ENCODE measurements at places on chromosomes 12 and 14.

GRCh38 chr14:31027847-31028246, 1.7 kb upstream of the STRN3 start:
- no peak for DNase-seq

GRCh38 chr12:38158428-38159091, 158.0 kb upstream of the ALG10B start:
- no peak for DNase-seq

GRCh38 chr14:90656973-90657372, 159.3 kb downstream of the TTC7B start:
- DNase-seq = no peak

DNA sequence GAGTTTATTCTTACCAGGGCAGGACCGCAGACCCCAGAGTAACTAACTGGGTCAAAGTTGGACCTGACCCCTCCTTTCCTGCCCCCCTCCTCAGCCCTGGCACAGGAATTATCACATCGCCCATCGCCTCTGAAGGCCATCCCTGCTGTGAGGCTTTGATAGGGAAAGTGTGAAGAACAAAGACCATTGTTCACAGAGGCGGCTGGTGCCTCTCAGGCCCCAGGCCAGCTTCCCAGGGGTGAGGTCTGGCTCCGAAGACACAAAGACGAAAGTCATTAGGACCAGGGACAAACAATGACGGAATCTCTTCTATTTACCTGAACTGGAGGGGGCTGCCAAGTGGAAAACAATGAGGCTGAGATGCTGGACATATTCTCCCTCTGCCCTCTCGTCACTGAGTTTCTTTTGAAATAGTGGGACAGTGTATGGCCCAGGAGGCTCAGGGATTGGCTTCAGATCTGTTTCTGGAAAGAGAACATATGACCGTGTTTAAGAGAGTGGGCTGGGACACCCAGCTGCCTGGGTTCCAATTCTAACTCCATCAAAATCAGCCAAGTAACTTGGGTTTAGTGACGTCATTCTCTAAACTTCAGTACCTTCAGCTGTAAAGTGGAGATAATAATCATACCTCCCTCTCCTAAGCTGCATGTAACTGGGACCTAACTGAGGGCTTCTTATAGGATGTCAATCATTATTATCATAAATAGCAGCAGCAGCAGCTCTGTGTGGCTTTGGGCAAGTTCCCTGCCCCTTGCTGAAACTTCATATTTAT, 769.4 kb downstream of the MED13L start:
- no peak for DNase-seq

- DNase-seq = no peak
Observed at GRCh38 chr14:37668646-37669045, 73.2 kb downstream of the TTC6 start.

DNA sequence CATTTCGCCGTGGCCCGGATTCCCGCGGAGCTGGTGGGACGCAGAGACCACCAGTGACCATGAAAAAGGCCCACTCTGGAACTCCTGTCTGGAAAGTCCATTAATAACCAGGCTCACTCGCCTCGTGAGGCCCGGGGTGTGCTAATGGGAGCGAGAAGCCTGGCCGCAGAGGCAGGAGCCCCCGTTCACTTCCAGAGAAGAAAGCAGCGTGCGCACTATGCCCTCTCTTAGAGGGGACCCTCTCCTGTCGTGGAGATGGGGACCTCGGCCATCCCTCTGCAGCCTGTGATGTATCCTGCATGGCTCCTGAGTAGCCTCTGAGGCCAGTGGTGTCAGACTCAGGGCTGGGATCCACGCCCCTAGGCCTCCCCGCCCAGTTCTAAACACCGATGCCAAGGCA, 134.1 kb upstream of the VRK1 start:
- DNase-seq = no peak

DNA sequence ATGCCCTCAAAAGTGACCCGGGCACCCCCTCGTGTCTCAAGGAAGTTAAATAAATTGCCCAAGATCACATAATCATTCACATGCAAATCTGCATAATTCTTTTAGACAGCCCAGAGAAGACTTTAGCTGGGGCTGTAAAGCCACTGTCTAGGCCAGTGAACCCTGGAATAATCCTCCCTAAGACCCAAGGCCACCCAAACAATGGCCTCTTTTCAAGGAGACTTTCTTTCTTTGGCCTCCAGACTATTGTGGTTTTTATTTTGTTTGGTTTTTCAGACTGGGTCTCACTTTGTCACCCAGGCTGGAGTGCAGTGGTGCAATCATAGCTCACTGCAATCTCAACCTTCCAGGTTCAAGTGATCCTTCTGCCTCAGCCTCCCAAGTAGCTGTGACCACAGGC, 10.6 kb downstream of the SVOP start:
- no peak for DNase-seq

GRCh38 chr14:29741909-29742401, 185.7 kb downstream of the PRKD1 start:
- DNase-seq = no peak

DNA sequence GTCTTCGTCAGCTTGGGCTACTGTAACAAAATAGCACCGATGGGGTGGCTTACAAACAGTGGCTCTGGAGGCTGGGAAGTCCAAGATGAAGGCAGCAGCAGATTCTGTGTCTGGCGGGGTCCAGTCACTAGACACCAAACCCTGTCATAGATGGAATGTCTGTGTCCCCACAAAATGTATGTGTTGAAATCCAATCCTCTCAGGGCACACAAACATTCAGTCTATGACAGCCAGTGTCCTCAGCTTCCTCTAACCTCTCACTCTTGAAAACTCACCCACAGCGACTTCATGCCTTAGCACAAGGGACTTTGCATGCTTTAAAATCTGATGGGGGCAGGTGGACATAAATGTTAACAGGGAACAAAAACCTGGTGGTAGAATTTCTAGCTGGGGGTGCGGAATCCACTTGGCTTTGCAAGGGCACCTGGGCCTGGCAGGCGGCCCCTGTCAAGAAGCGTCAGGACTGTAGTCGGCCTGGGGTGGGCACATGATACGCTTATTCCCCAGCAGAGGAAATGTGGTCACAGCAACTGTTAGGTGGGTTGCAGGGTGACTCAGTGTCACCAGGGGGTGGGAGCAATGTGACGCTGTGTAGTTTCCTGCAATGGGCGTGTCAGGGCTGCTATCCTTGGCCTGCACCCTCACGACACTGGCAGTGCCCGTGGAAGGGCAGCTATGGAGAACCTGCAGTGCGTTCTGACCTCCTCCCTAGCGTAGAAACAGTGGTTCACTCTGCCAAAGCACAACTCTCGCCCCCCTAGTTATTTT, 17.7 kb downstream of the RIN3 start:
- no peak for DNase-seq

GRCh38 chr14:102419276-102419675, 56.5 kb downstream of the TECPR2 start:
- DNase-seq = no peak

- DNase-seq = no peak
Observed at GRCh38 chr14:62655166-62655565, 390.1 kb downstream of the KCNH5 start.

GRCh38 chr14:32478050-32478449, 149.0 kb downstream of the AKAP6 start:
- DNase-seq = no peak

- no peak for DNase-seq
Observed at GRCh38 chr12:70598467-70599193, 38.6 kb downstream of the PTPRB start.

GRCh38 chr14:24880689-24881088, 169.3 kb downstream of the STXBP6 start:
- no peak for DNase-seq

GRCh38 chr14:52951681-52952554, 1.1 kb upstream of the FERMT2 start:
- peak; percentile 49 for DNase-seq

GRCh38 chr14:95597784-95598211, 62.9 kb downstream of the GLRX5 start:
- peak; percentile 71 for DNase-seq

- DNase-seq = no peak
Observed at GRCh38 chr12:130079279-130079678, 83.0 kb upstream of the FZD10 start.

DNA sequence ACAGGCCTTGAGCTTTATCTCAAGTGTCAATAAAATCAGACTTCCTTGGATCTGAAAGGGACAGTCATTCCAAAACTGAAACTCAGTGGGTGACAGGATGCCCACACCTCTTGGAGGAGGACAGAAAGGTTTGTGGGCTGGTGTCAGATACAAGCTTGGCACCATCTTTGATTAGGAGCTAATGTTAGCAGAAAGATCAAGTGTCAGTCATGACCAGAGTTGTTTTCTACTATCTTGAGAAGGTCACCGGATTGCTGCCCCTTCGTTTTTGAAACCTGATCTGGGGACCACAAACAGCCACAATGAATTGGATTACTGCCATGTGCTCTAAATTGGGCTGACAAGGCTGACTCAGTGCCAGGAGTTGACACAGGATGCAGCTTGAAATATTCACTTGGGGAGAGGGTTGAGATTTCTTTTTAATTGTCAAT, 88.3 kb downstream of the OTOGL start:
- peak; percentile 14 for DNase-seq

Data from HEK293T (cell line).